Prostate gland (tissue), 2 donors: ENCODE measurements at places on chromosomes 6 and 20. TPM values are rescaled to one million over a fixed set of nuclear protein-coding genes. Genes with fewer than 3 reads are reported as not detected.

The IL17A gene
- not detected for total RNA-seq

GRCh38 chr20:21315138-21315537 lies 12.0 kb downstream of the XRN2 start:
- no peaks in the 10 kb centered on the region for H3K27me3 ChIP-seq
- H3K36me3 ChIP-seq, result no peaks in the 10 kb centered on the region
- no peak overlapping the region for H3K4me3 ChIP-seq

- no peaks in the 10 kb centered on the region for H3K36me3 ChIP-seq
- no peaks in the 10 kb centered on the region for H3K4me1 ChIP-seq
- H3K27ac ChIP-seq, result no peak overlapping the region
- no peak overlapping the region for H3K4me3 ChIP-seq
- H3K27me3 ChIP-seq, result no peaks in the 10 kb centered on the region
- no peak for DNase-seq
Observed at GRCh38 chr6:70676821-70677220, 9.1 kb downstream of the SMAP1 start.

- H3K27ac ChIP-seq, result no peak overlapping the region
- H3K27me3 ChIP-seq, result no peaks in the 10 kb centered on the region
- H3K36me3 ChIP-seq, result no peaks in the 10 kb centered on the region
- H3K4me3 ChIP-seq, result no peak overlapping the region
- DNase-seq, result no peak
Observed at GRCh38 chr6:145583753-145584152, 151.6 kb downstream of the EPM2A start.

GRCh38 chr20:38935285-38935684 lies 9.1 kb downstream of the FAM83D start:
- H3K4me3 ChIP-seq, result no peak overlapping the region
- H3K36me3 ChIP-seq, result no peaks in the 10 kb centered on the region
- H3K27ac ChIP-seq, result no peak overlapping the region
- DNase-seq, result no peak
